ENCODE measurements at places on chromosomes 4 and X.

- DNase-seq: no peak
Measured at GRCh38 chr4:39908284-39908683, 69.4 kb downstream of the PDS5A start.

- peak; percentile 59 for DNase-seq
Measured at GRCh38 chr4:1195109-1195671, 22.8 kb upstream of the SPON2 start.

DNA sequence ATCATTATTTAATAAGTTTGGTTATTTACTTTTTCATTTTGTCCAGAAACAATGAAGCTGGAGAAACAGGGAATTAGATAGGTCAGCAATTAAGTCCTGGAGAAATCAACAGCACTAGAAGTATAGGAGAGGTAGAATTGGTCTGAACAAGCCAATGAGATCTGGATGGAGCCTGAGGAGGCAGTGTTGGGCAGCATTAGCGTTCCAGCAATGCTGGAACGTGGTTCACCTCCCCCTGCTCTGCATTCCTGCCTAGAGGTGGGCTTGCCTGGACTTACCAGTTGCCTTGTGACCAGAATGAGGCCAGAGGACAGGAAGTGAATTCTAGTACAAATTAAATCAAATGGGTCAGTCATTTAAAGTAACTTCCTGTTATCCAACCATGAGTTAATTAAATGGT is 4.6 kb downstream of the RASSF6 start:
- no peak for DNase-seq

DNA sequence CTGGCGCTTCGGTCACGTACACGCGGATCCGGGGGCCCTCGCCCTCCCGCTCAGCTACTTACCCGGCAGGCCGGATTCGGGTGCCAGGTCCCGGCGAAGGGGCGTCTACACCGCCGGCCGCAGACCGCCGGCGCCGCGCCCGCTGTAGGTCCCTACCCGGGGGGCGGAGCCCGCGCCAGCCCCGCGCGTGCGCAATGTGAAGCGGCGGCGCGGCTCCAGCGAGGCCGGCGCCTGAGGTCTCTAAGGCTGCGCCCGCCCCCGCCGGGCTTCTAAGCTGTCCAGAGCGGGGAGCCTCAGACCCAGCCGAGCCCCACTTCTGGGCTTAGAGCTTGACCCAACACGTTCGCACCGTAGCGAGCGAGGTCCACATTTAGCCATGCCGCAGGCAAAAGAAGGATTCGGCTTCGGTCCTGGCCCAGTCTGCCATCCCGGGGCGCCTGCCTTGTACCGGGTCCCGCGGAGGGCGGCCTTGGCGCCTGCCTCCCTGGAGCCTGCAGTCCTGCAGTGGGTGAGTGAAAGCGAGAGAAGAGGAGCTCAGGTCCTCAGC is at the start of gene ZNF518B:
Gene ZNF518B, minus strand, starts transcription at position 172 of the 547 bp plus-strand sequence. CDS start 11,098 bp downstream, outside the sequence.
- peak; percentile 79 for DNase-seq
